ENCODE measurements at places on chromosomes 1 and 21.

DNA sequence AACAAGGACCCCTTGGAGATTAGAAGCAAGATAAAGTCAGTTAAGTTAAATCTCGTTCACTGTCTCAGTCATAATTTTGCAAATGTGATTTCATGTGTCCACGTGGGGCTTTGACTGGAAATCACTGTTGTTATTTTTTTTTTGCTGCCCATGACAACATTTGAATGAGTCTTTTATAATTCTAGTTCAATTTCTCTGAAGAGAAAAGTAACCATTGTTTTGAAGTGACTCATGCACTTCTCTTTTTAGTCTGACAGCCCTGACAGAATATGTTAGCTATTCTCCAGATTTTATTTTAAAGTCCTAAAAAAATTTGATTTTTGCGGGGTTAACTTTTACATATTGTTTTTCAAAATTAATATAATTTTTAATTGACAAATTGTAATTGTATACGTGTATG, 30.7 kb upstream of the NLRP3 start:
- no peak for DNase-seq

DNA sequence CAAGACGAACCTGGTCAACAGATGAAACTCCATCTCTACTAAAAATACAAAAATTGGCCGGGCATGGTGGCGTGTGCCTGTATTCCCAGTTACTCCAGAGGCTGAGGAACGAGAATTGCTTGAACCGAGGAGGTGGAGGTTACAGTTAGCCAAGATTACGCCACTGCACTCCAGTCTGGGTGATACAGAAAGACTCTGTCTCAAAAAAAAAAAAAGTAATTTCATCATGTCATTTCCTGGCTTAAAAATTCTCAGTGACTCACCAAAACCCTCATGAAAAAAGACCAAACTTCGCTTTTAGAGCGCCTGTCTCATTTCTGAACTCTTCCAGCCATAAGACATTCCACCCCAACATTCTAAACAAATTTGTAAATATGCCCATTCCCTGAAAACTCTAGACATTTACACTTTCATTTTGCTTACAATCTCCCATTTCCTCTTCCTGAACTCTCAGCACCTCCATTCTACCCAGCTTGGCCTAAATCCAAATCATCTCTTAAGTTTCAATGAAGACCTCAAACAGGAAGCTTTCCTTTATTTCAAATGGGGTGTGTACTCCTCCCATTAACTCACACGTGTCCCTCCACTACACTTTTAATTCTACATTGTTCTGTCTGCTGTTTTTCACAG, 50.5 kb upstream of the PRRC2C start:
- DNase-seq = peak; percentile 70

GRCh38 chr1:154657556-154657955, 49.6 kb upstream of the ADAR start:
- no peak for DNase-seq

DNA sequence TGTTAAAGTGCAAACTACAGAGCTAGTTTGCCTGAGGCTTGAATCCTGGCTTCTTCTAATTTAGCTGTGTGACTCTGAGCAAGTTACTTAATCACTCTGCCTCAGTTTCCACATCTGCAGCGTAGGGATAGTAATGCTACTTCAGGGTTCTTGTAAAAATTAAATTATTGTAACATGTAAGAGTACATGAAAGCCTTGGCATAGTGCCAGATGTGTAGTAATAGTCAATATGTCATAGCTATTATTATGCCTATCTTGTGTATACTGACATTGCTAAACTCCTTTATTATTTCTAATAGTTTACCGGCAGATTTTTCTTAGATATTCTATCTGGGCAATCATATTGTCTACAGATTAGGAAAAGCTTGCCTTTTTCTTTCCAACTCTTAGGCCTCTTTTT, 6.8 kb upstream of the TADA1 start:
- DNase-seq = no peak

DNA sequence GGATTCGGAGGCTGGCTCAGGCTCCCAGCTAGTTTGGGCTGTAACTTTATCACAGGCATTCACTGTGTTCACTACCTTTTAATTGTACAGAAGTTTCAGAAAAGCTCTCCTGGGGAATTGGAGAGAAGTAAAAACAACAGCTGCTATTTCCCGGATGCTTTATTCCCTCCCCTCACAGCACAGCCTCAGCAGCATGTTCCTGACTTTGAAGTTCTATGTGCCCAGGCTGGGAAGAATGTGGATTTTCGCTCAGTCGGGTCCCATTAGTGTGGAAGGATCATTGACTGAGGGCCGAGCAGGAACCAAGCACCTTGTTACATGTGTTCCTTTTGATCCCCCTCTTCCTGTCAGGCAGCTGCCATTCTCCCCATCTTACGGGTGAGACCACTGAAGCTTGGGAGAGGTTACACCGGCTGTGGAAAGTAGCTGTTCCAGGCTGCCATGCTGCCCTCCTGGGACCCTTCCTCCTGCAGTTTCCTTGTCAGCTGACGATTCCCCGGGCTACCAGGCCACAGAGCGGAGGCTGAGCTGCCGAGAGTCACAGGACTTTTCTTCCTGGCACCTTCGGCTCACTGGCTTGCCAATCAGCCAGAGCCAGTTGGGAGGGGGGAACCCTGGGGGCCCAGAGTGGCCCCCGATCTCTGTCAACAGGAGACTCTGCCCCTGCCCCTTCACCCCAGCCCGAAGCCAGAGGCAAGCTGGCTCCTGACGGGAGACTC, 223.1 kb upstream of the TMEM51 start:
- DNase-seq = no peak

GRCh38 chr1:234106032-234106431, 201.6 kb downstream of the SLC35F3 start:
- DNase-seq = no peak

DNA sequence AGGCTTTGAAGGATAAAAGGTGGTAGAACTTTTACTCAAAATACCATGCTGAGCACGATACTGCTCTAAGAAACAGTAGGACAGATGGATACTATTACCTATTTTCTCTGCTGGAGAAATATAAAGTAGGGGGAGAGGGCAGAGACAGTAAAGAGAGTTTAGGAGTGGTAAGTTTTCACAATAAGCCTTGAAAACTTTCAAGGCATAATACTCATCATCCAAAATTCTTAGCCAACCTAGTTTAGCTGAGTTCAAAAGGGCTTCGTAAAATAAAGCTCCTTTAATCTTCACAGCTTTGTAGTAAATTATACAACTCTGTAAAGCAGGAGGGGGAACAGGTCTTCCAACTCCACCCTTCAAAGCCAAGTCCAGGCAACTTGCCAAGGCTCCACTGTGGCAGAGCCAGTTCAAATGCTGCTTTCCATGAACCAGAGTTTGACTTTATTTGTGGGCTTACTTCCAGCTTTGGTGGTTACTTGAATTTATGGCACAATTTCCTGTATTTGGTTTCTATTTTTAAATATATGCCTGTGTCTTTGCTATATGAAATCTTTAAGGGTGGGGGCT, 15.5 kb downstream of the TEX38 start:
- no peak for DNase-seq

- no peak for DNase-seq
Measured at GRCh38 chr1:65674522-65674921, 118.2 kb upstream of the PDE4B start.

GRCh38 chr21:39720126-39720778, 24.7 kb upstream of the IGSF5 start:
- no peak for DNase-seq

GRCh38 chr1:92804721-92805201, 19.9 kb upstream of the EVI5 start:
- peak; percentile 98 for DNase-seq

GRCh38 chr1:2833454-2834145, 32.1 kb upstream of the TTC34 start:
- DNase-seq = no peak
